ENCODE measurements at places on chromosomes 4 and X.

- DNase-seq, result no peak
These were observed 108.3 kb upstream of the CAMK2D start for GRCh38 chr4:113869743-113870375.

- no peak for DNase-seq
These were observed 37.7 kb upstream of the FRAS1 start for GRCh38 chr4:78019414-78019813.

- no peak for DNase-seq
These were observed 1906.2 kb downstream of the C4orf33 start for GRCh38 chr4:131002132-131002531.

DNA sequence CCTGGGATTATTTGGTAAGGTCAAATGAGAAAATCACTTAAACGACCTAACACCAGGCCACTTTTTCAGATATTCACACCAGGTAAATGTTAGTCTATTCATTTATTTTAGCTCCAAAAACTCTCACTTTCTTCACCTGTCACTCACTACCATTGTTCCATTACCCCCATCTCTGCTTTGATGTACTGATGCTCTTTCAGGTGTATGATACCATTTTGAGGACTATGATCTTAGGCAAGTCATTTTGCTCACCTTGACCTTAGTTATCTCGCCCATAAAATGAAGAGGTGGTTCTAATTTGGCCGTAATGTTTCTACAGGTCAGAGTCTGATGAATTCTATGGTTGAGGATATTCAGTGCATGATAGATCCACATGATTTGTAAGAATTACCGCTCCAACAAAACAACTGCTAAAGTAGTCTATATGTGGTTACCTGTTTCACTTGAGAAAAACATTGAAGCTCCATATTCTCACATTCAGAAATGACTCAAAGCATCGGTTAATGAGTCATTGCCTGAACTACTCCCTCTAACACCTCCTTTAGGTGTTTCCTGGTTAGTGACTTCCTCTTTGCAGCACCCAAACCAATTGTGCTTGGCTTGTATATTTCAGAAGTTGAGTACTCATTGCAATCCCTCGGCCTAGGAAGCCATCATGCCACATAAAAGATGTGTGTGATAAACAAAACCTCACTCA, 4.5 kb downstream of the DTHD1 start:
- peak; percentile 28 for DNase-seq

GRCh38 chrX:54999717-55000598, at the start of gene APEX2:
APEX2 (plus strand) TSS chrX:55000363; CDS start chrX:55000423, 60 bp downstream.
- peak; percentile 82 for DNase-seq

DNA sequence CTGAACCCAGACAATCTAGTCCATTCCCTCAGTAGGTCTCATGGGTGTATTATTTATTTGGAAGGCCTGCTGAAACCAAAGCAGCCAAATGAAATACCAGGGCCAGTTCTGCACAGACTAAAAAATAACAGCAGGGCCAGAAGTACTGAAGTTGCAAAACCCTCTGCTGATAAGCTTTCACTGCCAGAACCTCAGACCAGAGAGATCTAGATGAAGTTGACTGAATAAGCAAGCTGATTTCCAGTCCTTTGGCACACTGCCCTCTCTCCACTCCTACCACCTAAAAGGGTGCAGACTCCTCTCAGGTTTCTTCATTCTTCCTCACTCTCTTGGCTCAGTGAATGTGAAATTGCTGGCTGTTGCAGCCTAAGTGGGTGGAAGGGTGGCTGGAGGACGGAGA, 276.7 kb upstream of the KLF3 start:
- no peak for DNase-seq

GRCh38 chrX:40423299-40423698, 157.5 kb upstream of the ATP6AP2 start:
- DNase-seq, result peak; percentile 47

- no peak for DNase-seq
These were observed 5.1 kb downstream of the BGN start for GRCh38 chrX:153499876-153500275.

DNA sequence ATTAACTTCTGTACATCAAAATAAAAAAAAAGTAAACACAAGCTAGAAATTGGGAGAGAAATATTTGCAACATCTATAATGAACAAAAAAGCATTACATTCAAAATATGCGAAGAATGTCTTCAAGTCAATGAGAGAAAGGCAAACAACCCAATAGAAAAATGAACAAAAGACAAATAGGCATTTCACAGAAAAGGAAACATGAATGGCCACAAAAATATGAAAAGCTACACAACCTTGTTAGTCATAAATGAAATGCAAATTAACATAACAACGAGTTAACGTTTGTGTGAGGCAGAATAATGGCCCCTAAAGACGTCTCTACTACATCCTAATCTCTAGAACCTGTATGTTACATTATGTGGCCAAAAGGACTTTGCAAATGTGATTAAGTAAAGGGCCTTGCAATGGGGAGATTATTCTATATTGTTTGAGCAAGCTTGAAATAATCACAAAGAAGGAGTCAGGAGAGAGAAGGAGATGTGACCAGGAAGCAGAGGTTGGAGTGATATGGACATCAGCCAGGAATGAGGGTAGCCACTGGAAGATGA, 86.8 kb downstream of the WDFY3 start:
- no peak for DNase-seq
